Retinal pigment epithelial cell (primary cell): ENCODE measurements at places on chromosomes 4 and X.

- DNase-seq: no peak
These were observed 35.0 kb downstream of the PROM1 start for GRCh38 chr4:16048619-16049419.

GRCh38 chr4:44150091-44150576 is 298.5 kb downstream of the KCTD8 start:
- peak; percentile 80 for DNase-seq

- DNase-seq: no peak
These were observed 211.2 kb downstream of the COX18 start for GRCh38 chr4:72858328-72858727.

DNA sequence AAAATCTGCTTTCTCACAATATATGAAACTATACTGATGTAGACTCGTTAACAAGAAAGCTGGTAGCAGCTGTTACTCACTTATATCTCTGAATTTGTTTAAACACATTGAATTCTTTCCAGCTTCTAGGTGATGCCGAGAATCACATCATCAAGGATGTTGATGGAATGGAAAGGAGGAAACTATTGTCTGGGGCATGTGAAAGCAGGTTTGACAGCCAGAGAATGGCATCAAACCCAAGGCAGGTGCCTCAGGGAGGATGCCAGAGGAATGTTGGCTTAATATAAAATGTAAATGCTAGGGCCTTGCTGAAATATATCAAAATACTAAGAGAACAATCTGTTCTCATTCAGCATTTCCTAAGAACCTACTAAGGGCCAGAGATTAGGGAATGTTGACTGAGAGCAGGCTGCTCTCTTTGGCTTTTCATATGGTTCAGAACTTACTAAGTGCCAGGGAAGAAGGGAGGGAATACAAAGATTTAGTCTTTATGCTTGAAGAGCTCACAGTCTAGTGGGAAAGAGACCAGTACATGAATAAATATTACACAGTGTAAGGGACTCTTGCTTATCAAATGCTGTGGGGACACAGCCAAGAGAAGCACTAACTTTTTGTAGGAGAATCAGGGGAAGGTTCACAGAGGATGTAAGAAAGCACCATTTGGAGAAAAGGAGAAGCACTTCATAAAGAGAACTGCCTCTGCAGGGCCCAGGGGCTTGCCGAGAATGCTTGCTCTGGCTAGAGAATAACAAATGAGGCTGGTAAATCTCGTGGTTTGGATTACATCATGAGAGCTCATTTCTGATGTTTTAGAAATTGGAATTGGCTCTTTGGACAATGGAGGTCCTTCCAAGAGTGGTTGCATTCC is 14.7 kb downstream of the SLIT2 start:
- DNase-seq: no peak

DNA sequence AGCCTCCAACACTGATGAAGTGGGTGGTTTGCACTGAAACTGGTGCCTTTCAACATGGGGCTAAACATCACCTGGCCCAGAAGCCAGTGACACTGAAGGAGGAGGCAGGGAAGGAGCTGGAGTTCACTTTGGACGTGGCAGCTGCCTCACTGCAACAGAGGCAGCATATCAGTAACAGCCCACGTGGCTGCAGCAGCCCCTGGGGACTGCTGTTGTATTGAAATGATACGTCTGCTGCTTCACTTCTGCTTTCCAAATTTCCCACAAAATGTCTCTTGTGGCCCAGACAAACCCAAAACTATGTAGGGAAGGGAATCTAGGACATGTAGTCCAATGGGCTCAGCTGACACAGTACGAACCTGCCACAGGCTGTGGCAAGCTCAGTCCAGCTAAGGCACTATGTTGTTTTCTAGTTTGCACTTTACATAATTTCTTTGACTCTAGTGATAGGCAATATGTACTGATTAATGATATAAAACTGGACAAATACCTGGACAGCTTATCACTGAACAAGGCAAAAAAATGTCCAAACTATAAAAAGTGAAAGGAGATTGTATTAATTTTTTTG is 84.7 kb upstream of the RAPGEF2 start:
- DNase-seq: no peak

GRCh38 chr4:166165829-166166420 is 292.9 kb downstream of the TLL1 start:
- peak; percentile 48 for DNase-seq

DNA sequence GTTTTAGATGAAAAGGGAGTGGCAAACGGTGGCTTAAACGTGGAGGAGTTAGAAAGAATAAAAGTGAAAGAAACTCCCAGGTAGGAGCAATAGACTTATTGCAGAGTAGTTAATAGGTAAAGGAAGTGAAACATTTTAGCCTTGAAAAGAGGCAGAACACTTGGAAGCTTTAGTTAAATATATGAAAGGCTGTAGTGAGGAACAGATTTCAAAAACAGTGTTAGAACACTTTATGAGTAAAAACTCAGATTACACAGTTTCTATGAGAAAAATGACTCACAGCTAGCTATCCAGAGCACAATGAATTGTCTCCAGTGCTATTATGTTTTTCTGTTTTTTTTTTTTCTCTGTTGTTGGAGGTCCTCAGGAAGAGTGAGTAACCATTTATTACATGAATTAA is 45.8 kb downstream of the TACR3 start:
- DNase-seq: no peak

- no peak for DNase-seq
These were observed 13.1 kb upstream of the RNF212 start for GRCh38 chr4:1126506-1126905.

- DNase-seq: no peak
These were observed 226.1 kb downstream of the SPCS3 start for GRCh38 chr4:176545872-176546271.

GRCh38 chr4:123956204-123956603 is 559.6 kb downstream of the SPRY1 start:
- no peak for DNase-seq

DNA sequence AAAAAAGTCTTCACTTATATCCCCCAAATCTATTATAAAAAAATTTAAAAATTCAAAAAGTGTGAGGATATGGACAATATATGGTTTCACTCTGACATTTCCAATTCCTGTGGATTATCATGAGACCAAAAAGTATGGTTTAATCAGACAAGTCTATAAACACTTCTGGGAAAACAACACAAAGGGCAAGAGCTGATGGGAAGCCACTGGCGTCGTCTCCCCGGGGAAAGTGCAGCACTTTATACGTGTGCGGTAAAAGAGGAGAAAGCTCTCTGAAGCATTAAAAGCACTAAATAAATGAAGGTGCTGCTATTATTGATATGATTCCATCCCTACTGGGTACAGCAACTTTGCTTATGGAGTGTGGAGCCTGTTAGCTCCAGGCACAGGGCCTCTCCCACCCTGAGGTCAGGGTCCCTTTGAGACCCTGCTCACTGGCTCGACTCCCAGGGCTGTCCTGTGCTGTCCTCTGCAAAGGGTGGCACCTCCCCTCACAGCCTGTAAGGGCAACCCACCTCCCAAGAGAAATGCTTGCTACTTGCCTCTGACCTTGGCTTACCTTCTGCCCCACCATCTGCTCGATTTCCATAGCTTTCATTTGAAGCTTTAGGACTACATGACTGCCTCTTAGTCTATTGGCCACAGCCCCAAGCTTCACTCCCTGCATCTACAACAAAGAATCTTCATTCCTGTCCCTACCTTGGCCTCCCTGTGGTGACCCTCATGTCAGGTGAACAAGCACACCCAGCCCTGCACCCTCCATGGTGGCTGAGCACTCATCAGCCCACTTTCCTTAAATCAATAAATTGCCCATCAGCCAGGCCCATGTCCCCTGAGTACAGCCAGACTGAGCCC is 248.6 kb downstream of the HNRNPD start:
- no peak for DNase-seq

DNA sequence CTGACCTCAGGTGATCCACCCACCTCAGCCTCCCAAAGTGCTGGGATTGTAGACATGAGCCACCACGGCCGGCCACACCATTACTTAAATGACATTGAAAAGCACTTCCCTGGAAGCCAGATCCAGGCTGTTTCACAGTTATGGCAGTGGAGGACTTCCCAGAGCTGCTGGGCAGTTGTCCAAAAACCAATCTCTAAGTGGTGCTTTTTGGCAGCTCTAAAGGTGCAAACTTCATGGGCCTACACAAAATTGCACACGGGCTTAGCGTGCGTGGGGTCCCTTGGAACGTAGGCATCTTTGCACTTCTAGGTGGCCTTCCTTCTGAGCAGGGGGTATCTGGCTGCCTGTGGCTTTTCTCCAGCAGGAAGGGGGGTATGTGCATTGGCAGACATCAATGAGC is 172.3 kb downstream of the SHOX start:
- DNase-seq: no peak

GRCh38 chr4:55926610-55927009 is 22.1 kb upstream of the CEP135 start:
- DNase-seq: no peak

DNA sequence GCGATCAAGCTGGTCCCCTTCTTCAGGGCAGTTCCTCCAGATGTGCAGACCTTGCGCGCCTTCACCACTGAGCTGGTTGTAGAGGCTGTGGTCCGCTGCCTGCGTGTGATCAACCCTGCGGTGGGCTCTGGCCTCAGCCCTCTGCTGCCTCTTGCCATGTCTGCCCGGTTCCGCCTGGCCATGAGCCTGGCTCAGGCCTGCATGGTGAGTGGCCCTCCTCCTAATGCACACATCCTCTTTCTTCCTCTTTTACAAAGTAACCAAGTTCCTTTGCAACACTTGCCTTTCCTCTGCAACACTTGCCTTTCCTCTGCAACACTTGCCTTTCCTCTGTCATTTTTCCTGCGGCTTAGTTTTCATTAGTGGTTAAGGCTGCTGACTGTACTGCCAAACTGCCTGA is 1.8 kb downstream of the CCDC22 start:
- no peak for DNase-seq

DNA sequence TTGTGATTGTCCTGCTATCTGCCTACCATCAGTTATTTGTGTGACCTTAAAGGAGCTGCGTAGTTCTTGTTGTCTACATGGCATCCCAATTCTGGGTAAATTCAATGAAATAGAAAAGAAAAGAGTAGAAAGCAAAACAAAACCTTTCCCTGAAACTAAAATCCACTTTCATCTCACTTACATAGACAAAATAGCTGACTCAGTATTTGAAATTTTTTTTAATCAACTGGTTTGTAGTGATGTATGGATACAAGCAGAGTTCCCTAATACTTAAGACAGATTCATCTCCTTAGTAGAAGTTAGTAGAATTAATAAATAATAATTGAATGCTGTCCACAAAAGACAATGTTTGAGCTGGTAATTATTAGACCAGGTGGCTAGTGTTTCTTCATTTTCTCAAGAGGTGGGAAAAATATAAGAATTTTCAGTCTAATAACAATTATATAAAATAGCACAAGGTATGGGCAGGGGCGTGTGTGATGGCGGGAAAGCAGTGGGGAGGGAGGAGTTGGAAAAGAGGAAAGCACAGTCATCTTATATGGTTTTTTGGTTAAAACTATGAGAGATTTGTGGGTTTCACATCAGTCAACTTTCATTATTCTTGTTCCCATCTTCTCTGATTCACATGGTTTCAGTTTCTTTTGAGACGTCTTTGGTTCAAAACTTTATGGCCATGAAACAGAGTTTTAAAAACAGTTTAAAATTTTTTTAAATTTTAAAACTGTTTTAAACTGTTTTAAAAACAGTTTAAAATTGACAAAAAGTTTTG is 275.2 kb downstream of the SPRY1 start:
- no peak for DNase-seq

GRCh38 chr4:150286656-150287055 is 208.4 kb downstream of the DCLK2 start:
- DNase-seq: no peak

- no peak for DNase-seq
These were observed 424.0 kb upstream of the NDST4 start for GRCh38 chr4:115537387-115537786.

- no peak for DNase-seq
These were observed 381.0 kb downstream of the UNC5C start for GRCh38 chr4:95167805-95168204.

- DNase-seq: no peak
These were observed 21.0 kb upstream of the ANXA10 start for GRCh38 chr4:168071304-168071703.

DNA sequence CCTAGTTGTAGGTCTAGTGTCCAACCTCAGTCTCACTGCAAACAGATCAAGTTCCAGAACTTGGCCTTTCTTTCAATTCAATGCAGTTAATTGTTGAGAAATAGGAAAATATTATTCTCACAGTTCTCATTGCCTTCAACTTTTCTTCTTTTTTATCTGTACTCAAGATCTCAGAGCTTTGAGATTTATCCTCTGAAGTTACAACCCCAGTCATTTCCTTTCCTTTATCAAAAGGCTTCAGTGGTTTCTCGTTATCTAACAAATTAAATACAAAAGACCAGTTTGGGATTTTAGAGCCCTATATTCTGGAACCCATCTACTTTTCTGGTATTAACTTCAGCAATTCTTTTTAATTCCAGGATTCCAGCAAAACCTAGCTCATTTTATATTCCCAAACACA is 130.2 kb downstream of the TMA16 start:
- no peak for DNase-seq

GRCh38 chrX:8783097-8783713 is 18.0 kb downstream of the FAM9A start:
- no peak for DNase-seq

DNA sequence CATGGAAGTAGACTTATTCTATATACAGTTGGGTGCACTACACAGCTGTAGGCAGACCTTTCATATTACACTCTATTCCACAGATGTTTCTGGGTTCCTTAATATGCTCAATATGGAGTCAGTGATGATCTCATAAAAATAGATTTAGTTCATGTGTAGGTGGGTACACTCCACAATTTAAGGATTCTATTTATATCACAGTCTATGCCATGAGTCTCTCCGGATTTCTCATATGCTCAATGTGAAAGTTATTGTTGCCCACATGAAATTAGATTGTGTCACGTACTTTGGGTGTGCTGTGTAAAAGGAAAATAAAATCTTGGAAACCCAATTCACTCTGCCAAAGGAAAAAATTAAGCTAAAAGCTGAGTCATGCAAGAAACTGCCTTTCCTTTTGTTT is 32.5 kb upstream of the TASL start:
- DNase-seq: no peak

- DNase-seq: no peak
These were observed 257.7 kb downstream of the ADAMTS3 start for GRCh38 chr4:72311291-72311690.

DNA sequence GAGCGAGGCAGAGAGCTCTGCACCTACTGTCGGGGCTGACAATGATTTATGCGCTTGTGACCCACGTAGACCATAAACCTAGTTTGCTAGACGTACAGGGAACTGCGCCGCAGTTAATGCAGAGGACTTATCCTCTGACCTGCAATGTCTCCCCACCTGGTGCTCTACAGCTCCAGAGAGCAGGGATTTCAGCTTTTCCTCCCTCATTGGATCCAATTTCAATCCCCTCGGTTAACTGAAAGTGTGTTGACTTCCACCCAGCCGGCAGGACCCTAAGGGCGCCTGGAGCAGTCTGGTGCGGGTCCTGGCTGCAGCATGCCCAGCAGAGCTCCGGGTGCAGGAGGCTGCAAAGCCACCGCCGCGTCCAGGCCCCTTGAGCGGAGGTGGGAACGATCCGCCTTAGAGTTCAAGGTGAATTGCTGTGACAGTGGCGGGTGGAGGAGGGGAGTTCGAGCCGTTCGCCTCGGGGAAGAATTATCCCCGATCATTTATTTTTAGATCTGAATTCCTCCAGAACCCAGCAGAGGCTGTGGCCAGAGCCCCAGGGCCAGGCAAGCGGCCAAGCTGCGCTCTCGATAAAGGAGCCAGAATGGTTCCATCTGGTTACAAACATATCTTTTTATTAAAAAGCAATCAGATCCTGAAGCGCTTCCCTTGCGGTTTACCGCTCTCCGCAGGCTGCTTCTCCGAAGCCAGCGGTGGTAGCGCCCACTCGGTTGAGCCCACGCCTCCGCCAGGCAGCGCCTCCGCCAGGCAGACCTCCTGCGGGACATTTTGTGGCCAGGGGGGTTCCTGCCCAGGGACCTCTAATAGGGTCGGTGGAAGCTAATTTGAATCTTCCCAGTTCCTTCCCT is 66.0 kb downstream of the FBXO8 start:
- no peak for DNase-seq
